EL (cell line): ENCODE measurements at places on chromosomes 5 and 9.

- DNase-seq, result no peak
Measured at GRCh38 chr9:84310883-84311282, 29.7 kb downstream of the SLC28A3 start.

DNA sequence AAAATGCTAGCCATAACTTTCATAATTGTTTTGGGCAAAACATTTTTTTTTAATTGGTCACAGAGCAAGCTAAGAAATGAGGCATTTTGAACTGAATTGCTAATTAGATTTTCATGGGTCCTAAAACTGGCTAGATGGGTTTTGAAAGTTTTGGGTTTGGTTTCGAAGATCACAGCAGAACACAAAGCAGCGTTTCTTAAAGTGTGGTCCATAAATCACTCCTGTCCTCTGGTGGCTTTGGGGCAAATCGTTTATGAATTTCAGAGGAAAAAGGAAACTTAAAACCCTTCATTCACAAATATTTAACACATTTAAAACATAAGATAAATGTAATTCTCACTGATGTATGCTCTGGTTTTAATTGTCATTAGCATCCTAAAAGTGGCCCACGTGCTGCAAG is 503.7 kb downstream of the SPATA31D1 start:
- DNase-seq, result no peak

- no peak for DNase-seq
Measured at GRCh38 chr5:68994645-68995044, 99.2 kb upstream of the SLC30A5 start.

DNA sequence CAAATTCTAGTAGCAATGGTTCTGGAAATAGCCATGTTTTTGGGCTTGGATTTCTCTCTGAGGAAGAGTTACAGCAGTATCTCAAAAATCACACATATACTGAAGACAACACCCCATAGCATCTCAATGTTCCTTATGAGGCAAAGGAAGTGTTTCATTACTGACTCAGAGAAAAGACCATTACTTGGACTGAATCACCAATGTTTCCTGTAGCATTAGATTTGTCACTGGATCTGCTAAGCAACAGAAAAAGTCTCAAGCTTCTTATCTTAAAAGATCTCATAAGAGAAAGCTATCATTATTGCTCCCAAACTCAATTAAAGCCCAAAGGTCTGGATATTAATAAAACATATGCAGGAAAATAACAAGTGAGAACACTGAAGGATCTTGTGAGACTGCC is 272.4 kb downstream of the ADAMTS6 start:
- peak; percentile 90 for DNase-seq
